ENCODE measurements at places on chromosomes 2 and 18. TPM values are rescaled to one million over a fixed set of nuclear protein-coding genes. Genes with fewer than 3 reads are reported as not detected.

DNA sequence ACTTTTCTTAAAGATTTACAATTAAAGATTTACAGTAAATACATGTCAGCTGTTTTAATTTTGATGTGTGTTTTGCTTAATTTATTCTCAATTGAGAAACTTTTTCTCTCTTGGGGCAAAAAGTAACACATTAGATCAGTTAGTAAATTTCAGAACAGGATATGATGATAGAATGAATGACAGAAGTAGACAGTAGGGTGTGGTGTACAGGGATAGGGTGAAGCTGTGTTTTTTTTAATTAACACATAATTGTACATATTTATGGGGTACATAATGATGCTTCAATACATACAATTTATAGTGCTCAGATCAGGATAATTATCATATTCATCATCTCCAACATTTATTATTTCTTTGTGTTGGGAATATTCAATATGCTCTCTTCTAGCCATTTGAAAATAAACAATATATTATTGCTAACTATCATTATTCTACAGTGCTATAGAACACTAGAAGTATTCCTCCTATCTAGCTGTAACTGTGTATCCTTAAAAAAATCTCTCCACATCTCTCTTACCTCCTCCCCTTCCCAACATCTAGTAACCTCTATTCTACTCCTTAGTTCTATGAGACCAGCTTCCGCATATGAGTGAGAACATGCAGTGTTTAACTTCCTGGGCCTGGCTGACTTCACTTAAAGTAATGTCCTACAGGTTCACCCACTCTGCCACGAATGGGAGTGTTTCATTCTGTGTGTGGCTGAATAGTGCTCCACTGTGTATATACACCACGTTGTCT, 175.2 kb downstream of the SNTG2 start:
- DNase-seq, result no peak

DNA sequence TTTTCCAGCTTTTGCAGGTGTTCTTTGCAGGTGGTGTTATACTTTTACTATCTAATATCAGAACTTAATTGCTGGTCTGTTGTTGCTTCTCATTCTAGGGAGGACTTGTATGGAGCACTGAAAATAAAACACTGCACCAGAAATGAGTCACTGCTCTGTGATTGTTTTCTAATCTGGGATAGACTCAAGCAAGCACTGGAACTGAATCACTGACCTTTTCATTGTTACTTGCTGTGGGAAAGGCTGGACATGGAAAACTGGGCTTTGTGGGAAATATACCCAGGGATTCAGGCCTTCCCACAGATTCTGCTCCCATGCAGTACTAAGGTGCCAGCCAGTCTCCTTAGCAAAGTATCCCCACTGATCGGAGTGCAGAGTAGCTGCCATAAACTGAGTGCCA, 470.0 kb upstream of the GCFC2 start:
- DNase-seq, result no peak

DNA sequence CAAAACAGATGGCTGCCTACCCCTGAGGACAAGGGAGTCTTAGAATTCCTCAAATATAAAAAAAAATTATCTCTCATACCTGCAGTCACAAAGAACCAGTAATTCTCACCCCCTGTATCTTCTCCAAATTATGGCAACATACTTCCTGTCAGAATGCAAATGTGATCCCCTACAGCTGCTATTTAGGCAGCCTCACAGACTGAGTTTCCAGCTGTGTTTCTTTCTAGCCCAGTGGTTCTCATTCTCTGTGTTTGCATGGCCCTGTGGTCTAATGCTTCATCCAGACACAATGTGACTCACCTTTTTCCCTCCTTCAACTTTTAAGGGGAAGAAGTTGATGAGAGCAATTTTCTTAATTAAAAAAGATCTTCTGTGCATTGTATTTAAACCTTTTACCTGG, 726.3 kb downstream of the TSN start:
- no peak for DNase-seq

- DNase-seq, result no peak
Measured at GRCh38 chr18:12405066-12405465, 2.7 kb upstream of the PRELID3A start.

DNA sequence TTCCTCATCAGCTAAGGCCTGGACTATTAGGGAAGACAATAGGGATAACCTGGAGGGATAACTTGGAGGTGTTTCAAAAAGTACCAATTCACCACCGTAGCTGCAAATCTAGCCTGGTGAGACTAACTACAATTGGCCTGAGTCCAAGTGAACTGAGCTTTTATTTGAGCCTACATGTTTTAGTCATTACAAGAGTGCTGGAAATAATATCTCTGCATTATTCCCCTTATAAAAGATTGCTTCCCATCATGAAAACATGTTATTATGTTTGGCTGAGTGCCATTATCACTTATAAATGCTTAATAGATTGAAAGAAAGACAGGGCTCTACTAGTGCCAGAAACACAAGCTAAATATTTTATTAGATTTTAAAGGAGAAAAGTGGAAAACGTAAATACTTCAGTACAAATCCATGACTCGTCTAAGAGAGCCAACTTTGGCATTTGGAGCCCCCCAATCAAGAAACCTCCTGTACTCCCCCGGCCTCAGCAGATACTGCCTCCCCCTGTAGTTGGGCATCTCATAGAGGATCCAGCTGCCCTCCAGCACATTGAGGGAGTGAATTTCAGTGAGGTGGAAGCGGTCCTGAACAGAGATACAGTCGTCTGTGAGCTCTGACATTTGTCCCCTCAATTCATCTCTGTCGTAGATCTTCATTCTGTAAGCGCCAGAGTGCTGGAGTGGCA, 3.6 kb downstream of the CRYGB start:
- DNase-seq, result no peak

- DNase-seq, result no peak
Measured at GRCh38 chr18:62953663-62954062, 238.3 kb downstream of the PHLPP1 start.

DNA sequence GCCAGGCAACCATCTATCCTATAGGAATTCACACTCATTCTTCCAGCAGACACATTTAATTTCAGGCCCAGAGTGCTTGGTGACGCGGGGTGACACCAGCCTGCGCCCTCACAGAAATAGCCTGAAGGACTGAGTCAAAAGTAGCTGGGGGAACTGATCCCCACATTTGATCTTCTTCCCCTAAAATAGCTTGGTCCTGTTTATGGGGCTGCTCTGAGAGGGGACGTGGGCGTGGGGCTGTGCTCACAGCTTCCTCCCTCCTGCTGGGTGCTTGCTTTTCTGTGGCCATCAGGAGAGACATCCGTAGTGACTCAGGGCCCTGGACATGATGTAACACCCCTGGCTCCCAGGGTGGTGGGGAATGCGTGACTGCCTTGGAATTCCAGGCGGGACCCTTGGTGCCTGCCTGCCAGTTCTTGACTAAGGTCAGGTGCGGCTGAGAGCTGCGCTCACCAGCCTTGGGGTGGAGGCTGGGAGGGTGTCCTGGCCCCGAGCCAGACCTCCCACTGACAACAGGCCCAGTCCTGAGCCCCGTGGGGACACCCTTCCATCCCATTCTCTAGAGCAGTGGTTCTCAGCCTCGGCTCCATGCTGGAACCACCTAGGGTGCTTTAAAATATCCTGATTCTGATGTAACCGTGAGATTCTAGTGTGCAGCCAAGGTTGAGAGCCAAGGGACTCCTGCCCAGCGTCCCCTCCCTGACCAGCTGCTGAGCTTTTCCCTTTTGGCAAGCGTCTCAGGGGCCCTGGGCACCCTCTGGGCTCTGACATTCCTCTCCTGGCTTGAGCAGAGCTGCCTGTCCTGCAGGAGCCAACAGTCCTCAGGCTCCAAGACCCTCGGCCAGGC, 47.4 kb upstream of the SMAD7 start:
- DNase-seq, result no peak

DNA sequence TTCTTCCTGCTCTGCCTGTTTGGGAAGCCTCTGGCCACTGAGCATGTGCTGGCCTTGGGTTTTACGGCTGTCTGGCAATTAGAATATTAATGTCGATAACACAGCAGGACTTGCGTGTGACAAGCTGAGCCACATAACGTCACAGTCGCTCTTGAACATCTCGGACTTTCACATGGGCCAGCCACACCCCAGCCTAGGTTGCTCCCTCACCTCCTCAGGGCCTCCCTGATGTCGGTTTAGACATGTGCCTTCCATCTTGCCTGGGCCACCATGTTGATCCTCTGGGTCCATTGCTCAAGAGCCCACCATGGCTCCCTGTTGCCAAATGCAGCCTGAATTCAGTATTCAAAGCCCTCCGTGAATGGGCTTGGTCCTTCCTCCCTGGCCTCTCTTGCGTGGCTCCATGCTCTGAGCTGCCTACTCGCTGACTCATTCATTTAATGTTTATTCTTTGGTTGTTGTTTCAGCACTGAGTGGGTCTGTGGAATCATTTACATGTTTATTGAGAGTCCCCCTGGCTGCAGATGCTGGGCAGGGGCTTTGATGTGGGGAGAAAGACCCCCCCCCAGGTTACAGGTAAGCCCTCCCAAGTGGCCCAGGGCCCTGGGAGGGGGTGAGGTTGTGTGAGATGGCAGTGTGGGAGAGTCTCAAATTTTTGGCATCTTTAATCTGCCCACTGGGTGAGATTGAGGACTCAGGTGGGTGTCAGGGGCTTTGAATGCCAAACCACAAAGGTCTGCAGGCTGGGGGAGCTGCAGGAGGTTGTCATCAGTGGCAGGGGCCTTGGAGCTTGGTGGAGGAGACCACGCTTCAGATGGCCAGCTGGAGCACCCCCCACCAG, 62.0 kb downstream of the ODC1 start:
- no peak for DNase-seq

DNA sequence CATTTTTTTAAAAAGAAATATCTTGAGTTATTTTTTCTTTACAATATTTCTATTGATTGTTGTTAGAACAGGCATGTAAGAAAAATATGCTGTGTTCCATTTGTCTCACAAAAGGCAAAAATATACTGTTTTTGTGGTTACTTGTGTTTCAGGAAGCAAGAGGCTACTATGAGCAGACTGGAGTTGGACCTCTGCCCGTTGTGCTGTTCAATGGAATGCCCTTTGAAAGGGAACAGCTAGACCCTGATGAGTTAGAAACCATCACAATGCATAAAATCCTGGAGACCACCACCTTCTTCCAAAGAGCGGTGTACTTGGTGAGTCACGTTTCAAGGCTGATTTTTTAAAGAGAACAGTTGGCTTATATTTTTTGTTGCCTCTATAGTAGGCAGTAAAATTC, 54.7 kb downstream of the UGGT1 start:
- no peak for DNase-seq

- no peak for DNase-seq
Measured at GRCh38 chr2:1366546-1367134, 46.6 kb upstream of the TPO start.

DNA sequence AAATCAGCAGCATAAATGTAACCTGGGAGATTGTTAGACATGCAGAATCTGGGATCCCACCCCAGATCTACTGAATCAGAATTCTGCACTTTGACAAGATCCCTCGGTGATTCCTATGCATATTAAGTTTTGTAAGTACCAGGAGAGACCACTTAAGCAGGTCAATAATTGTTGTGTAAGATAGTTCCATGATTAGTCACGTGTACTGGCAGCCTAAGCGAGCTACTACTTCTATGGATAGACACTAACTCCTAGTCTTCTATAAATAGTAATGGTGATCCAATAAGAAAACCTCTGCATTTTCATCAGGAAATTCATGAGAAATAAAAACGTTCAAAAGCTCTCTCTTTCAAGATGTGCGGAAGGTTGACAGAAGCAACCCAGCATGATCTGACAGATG, 988.2 kb upstream of the CHAC2 start:
- no peak for DNase-seq

GRCh38 chr2:152200101-152200500, 24.5 kb upstream of the STAM2 start:
- no peak for DNase-seq

DNA sequence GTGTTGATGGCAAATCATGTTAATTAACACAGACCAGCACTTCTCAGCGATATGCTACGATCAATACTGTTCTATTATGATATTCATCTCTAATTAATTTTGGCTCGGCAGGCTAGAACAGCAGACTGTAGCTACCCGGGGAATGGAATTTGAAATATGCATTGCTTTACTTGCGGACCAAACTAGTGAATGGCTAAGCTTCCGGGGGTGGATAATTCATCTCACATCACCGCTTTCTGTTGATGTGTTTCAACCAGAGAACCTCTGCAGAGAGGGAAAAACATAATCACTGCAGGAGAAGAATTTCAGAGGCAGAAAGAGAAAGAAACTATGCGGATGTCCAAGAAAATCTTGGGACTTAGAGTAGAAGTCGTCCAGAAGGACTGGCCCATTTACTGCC, 490.9 kb downstream of the STK39 start:
- no peak for DNase-seq

- DNase-seq, result no peak
Measured at GRCh38 chr2:19885791-19886190, 16.0 kb downstream of the TTC32 start.

DNA sequence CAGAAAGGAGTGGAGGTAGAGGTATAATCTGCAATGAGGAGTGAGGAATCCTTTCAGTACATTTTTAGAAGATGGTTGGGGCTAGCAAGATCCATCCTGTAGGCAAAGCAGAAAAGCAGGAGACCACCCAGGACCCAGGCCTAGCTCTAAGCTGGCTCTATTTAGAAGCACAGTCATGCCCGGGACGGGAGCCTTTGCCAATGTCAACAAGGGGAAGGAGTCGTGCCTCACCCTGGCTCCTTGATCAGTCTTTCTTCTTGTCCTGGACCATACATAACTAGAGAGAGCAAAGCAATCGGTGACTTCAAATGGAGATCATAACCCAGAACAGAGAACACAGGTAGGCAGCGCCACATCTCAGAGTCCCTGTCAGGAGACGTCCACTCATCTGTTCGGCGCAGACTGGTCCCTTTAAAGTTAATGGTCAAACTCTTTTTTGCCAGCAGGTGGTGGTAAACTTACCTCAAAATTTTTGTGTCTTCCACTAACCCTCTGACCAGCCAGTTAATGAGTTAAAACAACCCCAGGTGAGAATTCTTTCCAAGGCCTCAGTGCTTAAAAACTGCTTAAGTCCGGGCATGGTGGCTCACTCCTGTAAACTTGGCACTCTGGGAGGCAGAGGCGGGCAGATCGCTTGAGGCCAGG, 8.0 kb downstream of the MC5R start:
- no peak for DNase-seq

GRCh38 chr2:85324639-85325465, 2.9 kb downstream of the TGOLN2 start:
- DNase-seq, result no peak

DNA sequence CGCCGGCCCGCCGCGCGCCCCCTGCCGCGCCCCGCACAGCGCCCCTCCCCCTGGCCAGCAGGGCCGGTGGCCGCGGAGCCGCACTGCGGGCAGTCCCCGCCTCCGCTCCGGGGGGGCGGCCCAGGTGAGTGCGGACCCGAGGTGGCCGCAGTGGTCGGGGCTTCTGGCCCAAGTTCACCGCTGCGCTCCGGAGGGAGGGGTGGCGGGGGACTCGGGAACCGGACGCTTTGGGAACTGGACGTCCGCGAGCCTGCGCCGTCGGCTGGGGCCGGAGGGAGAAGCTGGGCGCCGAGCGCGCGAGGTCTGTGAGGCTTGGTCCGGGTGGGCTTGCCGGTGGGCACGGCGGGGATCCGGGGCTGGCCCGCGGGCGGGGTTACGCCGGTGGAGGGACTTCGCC, 591 bp upstream of the LDLRAD4 start:
- no peak for DNase-seq

- no peak for DNase-seq
Measured at GRCh38 chr18:36633961-36634412, 194.8 kb downstream of the TPGS2 start.

- DNase-seq, result peak; percentile 85
Measured at GRCh38 chr2:112692495-112692911, 28.3 kb upstream of the NT5DC4 start.

ZNG1B gene
- total RNA-seq, result 38.8 TPM

SAG gene
- not detected for total RNA-seq

MC5R gene
- not detected for total RNA-seq

RFTN2 gene
- not detected for total RNA-seq

EFR3B gene
- total RNA-seq, result 1.2 TPM

HMSD gene
- total RNA-seq, result 38.0 TPM

LRRC30 gene
- total RNA-seq, result not detected

Data from activated naive CD4-positive, alpha-beta T cell treated with anti-CD3 and anti-CD28 coated beads, Interleukin-2, amount 50 U/mL, for 72 hours (primary cell).